CD14-positive monocyte (primary cell): ENCODE measurements at places on chromosomes 6 and 20.

GRCh38 chr20:14948416-14948815, 611.0 kb upstream of the FLRT3 start:
- DNase-seq = no peak

DNA sequence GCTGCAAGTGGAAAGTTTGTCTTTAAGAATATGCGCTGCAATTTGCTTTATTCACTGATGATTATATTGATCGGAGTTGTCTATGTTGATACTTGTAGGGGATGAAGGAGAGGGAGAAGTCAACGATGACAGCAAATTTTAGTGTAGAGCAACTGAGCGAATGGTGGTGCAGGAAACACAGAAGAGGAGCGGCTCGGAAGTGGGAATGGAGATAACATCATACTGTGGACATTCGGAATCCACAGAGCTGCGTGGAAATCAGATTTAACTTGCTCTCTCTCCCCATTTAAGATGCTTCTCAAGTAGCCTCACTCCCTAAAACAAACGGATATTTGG, 722 bp upstream of the TMEM14B start:
- DNase-seq = no peak

DNA sequence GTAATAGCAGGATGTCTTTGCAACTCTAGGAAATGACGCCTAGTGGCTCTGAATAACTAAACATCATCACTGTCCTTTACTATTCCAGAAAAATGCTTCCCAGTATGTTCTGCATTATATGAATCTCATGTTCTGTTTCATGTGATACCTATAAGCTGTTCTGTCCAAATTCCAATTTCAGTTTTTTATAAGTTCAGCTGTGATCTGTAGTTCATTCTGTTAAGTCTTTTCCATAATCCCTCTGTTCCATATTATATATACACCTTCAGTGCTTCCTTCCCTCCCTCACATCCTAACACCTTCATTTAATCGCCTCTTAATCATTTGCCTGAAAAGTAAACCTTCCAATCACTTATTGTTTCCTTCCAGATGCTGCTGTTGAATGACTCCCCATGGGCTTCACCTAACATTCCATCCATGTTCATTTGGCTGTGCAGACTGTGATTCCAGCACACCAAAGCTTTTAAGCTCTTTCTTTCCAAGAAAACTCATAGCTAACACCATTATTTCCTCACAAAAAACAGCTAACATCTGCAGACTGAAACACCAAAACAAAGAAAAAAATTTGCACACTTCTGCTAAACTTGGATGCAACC, 18.6 kb downstream of the HMGCLL1 start:
- DNase-seq = no peak

GRCh38 chr6:39088331-39088730, 26.7 kb downstream of the SAYSD1 start:
- DNase-seq = peak; percentile 2

GRCh38 chr20:51584737-51585136, 42.2 kb upstream of the NFATC2 start:
- DNase-seq = no peak

- DNase-seq = no peak
These were observed 38.2 kb downstream of the OR2B2 start for GRCh38 chr6:27874016-27874415.

- DNase-seq = no peak
These were observed 8.9 kb downstream of the SLC22A3 start for GRCh38 chr6:160357088-160357487.

DNA sequence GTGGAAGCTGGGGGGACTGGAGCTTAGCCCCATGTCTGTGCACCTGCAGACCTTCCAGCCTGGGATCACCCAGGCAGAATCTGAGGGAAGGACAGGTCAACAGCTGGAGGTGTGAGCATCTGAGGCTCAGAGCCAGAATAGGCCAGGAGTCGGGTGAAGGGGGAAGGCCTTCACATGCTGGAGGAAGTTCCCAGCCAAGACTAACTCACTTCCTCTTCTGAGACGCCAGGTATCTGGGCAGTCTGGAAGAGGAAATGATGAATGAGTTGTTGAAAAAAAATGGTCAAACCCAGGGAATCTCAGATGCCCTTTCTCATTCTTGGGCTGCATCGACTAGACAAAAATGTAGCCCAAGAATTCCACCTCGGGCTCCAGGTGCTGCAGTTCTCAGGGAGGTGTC, 73.6 kb upstream of the TIAM2 start:
- peak; percentile 49 for DNase-seq

- no peak for DNase-seq
These were observed 13.8 kb upstream of the PCK1 start for GRCh38 chr20:57546956-57547649.

- DNase-seq = no peak
These were observed 81.0 kb downstream of the COL9A1 start for GRCh38 chr6:70221715-70222438.

- no peak for DNase-seq
These were observed 100.0 kb downstream of the RWDD2A start for GRCh38 chr6:83292900-83293843.

- no peak for DNase-seq
These were observed 199.6 kb downstream of the TTLL2 start for GRCh38 chr6:167524261-167525111.

- DNase-seq = no peak
These were observed 97.4 kb downstream of the BANF2 start for GRCh38 chr20:17797161-17797560.

GRCh38 chr6:150897400-150897943, 32.0 kb downstream of the MTHFD1L start:
- no peak for DNase-seq

- no peak for DNase-seq
These were observed 34.9 kb downstream of the COL12A1 start for GRCh38 chr6:75170691-75171560.

DNA sequence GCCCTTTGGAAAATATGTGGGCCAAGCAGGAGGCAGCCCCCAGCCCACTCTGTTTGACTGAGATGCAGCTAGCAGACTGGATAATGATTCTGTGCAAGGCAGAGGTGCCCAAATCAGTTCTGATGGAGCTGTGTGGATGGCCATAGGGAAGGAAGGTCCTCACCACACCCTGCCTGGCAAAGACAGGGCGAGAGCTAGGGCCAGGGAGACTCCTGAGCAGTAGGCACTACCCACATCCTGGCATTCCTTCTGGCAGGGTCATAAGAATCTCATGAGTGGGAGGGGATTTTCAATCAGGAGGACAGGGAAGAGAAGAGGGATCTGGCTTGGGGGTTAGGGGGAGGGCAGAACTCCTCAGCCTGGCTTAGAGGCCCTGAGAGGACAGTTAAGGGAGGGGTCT, 18.6 kb upstream of the TREM2 start:
- DNase-seq = no peak

DNA sequence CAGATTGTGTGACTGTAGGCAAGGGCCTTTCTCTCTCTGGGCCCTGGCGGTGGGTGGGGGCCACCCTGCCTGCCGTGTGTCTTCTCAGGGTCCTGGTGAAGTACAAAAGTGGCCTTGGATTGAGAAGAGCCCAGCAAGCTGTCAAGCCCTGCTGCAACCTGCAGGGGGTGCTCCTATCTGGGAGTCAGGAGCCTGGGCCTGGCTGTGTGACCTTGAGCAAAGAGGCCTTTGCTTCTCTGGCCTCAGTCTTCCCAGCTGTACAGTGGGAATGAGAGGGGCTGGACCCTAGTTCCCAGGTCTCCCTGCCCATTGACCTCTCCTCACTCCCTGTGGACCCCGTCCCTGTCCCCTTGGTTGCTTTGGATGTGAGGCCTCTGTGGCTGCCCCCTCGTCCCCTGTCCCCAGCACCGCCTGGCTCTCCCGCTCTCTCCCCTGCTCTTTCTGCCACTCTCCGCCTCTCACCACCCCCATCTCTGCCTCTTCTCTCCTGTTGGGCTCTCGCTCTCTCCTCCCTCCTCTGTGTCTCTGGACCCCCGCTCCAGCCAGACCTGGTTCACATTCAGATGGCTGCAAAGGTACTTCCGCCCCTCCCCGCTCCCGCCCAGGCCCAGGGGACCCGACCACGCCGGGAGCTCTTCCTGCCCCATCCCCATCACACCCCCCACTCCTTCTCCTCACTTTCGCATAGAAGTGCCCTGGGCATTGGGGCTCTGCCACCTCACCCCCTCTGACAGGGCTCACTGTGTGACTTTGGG, 46.7 kb downstream of the SRC start:
- no peak for DNase-seq

GRCh38 chr6:159871241-159871640, 19.5 kb upstream of the MAS1 start:
- DNase-seq = no peak

DNA sequence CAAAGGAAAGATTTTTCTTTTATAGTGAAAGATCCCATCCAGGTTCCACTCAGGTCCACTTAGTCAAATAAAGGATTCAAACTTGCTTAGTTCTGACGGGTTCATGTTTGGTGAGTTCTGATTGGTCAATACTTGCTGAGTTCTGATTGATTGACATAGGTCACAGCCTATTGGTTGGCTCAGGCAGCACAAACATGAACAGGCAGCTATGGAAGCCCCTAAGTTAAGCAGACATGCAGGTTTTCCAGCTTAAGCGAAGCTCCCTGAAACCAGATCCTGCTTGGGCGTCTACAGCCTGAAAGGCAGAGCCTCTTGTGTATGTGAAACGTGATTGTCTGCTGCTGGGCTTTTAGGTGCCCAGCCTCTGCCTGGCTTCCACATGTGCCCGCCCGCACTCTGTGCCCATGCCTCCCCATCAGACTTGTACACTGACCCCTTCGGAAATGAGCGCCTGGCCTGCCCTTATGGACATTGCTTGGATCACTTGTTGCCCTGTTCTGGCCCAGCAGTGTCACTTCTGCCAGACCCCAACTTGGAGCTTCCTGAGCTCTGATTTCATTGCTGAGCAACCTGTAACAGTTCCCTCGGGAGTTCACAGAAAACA, 45.4 kb upstream of the ECI2 start:
- no peak for DNase-seq

GRCh38 chr6:42028234-42029061, 21.9 kb upstream of the TAF8 start:
- peak; percentile 89 for DNase-seq

DNA sequence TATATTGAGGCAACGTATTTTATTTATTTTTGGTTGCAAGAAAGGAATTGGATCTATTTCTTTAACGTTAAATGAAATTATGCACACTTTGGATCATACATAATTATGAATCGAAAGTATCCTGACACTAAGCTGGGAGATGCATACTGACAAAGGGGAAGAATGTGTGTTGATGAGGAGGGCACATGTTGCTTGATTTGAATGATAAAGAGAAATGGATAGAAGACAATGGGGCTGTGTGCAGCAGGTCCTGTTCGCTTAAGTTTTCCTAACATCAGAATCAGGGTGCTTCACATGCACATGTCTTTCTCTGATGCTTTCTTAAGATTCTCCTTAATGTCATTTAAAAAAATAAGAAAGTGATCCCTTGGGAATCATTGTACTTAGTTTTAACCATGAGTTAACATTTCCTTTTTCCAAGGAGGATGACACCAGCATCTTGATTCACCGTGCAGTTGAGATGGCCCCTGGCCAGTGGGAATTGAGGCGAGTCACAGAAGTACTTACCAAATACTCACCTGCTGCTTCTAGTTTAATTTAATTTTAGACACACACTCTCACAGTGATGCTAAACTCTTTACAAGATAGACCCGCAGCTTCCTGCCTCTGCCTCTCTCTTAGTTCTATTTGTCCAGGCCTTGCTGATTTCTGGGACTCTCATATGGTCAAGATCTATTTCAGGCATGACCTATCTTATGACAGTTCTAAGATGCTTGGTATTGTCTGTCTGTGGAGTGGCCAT, 116.5 kb downstream of the CLIC5 start:
- DNase-seq = no peak

DNA sequence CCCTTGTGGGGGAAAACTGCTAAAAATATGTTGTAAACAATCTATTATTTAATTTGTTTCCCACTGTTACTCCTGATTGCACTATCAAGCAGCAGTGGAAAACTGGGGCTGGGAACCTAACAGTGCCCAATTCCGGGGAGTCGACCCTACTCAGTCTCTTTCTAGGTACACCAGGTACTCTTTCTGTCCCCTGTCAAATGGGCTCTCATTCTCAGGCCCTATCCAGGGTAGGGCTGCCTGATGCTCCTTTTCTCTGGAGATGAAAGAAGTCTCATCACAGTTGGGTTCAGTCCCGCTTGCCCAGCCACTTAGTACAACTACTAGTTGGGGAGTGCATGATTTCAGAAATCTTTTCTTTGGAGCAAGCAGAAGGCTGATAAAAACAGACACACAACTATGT, 52.0 kb downstream of the HS3ST5 start:
- no peak for DNase-seq

DNA sequence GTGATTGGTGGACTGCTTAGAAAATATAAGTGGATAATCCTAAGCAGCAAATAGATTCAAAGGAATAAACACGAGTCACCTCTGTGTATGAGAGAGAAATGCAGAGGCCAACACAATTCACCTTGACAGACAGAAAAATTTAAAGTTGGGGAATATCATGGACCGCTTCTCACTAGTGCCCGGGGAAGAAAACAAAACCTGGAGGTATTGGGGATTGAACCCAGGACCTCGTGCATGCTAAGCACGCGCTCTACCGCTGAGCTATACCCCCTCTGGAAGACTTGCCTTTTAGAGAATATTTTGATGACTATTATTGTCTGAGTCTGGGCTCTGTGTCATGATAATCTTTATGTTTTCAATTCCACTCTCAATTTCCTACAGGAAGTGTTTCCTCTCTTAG, 111.9 kb downstream of the TRIM27 start:
- DNase-seq = no peak

GRCh38 chr6:21348504-21349195, 244.9 kb upstream of the SOX4 start:
- DNase-seq = no peak

GRCh38 chr6:129276986-129277385, 394.0 kb downstream of the LAMA2 start:
- DNase-seq = no peak

DNA sequence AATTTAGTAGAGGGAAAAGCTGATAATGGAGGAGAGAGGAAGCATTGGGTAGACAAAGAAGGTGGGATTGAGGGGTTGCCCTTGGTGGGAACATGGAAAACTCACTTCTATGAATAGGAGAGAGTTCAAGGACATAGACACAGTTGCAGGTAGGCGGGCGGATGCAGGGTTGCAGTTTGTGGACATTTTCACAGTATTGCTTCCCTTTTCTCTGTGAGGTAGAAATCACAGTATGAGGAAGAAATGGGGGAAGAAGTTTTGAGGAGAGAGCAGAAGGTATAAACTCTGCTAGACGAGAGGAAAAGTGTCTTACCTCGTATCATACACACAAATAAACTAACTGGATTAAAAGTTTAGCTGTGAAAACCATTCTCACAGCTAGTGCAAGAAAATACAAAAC, 200.7 kb upstream of the ECI2 start:
- DNase-seq = no peak

- DNase-seq = no peak
These were observed 93.4 kb downstream of the HIVEP2 start for GRCh38 chr6:142851601-142852000.

- DNase-seq = no peak
These were observed 293.3 kb downstream of the HACE1 start for GRCh38 chr6:104566411-104566810.
